ENCODE measurements at places on chromosomes 6 and 20. TPM values are rescaled to one million over a fixed set of nuclear protein-coding genes. Genes with fewer than 3 reads are reported as not detected.

IL22RA2 gene
- total RNA-seq: 0.18 TPM

DNA sequence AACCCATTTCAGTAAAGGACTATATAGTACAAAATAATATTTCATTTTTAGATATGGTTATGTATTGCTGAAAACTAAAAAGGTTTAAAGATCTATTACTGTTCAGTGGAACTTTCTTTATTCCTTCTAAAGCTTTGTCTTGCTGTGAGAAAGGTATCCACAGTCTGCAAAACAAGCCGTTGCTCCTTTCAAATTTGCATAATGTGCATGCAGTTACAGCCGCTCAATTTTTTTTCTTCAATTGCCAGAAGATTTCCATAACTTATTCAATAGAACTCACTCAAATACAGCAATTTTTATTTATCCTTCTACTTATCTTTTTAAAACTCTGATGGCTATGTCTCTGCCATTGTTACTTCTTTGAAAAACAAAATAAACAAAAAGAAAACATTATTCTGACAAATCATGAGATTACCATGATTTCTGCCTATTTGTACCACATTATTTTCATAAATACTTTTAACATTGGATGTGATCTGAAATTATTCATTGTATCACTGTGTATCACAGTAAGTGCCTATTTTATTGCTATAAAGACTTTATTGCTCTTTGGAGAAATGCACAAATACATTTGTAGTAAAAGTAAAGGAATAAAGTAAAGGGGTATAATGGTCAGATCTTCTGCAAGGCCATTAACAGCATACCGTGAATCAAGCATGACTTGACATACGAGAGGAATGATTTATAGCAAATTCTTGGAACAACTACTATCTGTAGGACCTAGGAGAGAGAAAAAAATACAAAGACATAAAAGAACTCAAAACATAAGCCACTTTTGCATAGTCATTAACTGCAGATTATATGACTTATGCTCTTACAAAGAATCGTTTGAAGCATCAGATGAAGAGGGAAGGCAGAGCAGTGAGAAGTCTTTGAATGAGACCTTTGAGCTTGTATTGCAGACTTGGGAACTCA is 29.6 kb upstream of the HBS1L start:
- no peak overlapping the region for H3K27ac ChIP-seq
- H3K27me3 ChIP-seq: no peaks in the 10 kb centered on the region
- H3K36me3 ChIP-seq: no peaks in the 10 kb centered on the region
- peaks cover 31% of the 10 kb centered on the region for H3K4me1 ChIP-seq

- H3K27me3 ChIP-seq: no peaks in the 10 kb centered on the region
- H3K4me3 ChIP-seq: peak overlapping the region; percentile 27
- no peak overlapping the region for H3K27ac ChIP-seq
- no peaks in the 10 kb centered on the region for H3K36me3 ChIP-seq
These were observed 193.6 kb downstream of the EDN1 start for GRCh38 chr6:12483712-12484111.

- H3K27me3 ChIP-seq: no peaks in the 10 kb centered on the region
- DNase-seq: no peak
- no peak overlapping the region for H3K4me3 ChIP-seq
These were observed 36.1 kb downstream of the NINL start for GRCh38 chr20:25549172-25549773.

GRCh38 chr6:56514395-56514794 is 128.3 kb downstream of the DST start:
- H3K4me1 ChIP-seq: no peaks in the 10 kb centered on the region
- H3K27ac ChIP-seq: no peak overlapping the region
- peaks cover 23% of the 10 kb centered on the region for H3K36me3 ChIP-seq
- no peak for DNase-seq
- H3K4me3 ChIP-seq: no peak overlapping the region

DNA sequence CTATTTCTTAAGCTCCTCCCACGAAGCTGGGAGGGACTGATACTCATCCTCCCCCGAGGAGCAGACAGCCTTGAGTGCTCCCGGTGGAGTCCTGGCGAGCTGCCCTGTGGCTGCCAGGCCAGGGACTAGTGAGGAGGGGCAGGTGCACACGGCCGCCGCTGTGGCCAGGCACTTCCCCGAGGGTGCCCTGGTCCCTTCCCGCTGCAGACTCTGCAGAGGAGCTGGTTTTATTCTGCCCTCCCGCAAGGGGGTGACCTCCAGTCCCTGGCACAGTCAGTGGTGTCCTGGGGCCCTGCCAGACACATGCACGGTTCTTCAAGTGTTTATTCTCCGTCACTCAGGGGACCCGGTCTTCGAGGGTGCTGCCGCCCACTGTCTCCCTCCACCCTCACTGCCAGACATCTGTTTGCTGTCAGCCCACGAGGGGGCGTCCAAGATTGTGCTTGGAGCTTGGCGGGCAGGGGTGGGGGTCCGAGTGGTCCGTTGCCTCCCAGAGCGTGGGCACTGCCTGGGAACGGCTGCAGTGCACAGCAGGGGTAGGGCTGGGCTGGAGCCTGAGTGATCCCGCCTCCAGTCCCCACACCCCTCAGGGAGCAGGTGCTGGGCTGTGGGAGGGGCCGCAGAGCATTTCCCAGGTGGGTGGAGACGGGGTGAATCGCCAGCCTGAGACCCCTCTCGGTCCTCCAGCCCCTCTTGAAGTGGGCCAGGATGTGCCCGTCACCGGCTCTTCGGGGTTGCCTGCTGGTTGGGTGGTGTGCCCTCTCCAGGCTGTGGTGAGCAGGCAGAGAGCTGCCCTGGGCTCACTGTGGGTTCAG is 3.1 kb upstream of the CABLES2 start:
- no peaks in the 10 kb centered on the region for H3K36me3 ChIP-seq
- no peak overlapping the region for H3K4me3 ChIP-seq
- no peak overlapping the region for H3K27ac ChIP-seq
- DNase-seq: no peak
- no peaks in the 10 kb centered on the region for H3K27me3 ChIP-seq
- H3K4me1 ChIP-seq: peaks cover 12% of the 10 kb centered on the region

DNA sequence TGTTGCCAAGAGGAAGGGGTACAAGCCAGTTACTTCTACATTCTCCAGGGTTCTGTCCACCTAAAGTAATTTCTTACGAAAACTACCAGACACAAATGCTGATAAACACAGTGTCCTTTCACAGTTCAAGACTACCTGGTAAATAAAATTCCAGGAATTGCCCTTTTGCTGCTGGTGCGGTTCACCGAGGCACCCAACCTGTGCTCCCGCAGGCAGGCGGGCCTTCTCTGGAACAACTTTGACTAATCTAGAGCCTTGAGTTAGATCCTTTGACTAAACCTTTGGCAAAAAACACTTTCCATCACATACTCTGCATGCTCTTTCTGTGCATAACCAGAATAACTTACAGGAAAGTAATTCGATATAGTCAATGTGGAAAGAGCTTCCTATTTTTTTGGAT is 107.0 kb downstream of the HUS1B start:
- H3K36me3 ChIP-seq: no peaks in the 10 kb centered on the region
- no peak overlapping the region for H3K4me3 ChIP-seq
- no peaks in the 10 kb centered on the region for H3K4me1 ChIP-seq

PLCB4 gene
- total RNA-seq: 0.05 TPM

GRCh38 chr6:156718647-156719394 is 58.4 kb upstream of the ARID1B start:
- H3K27me3 ChIP-seq: no peaks in the 10 kb centered on the region
- no peak for DNase-seq
- no peaks in the 10 kb centered on the region for H3K36me3 ChIP-seq
- peaks cover 35% of the 10 kb centered on the region for H3K4me1 ChIP-seq

GRCh38 chr20:22908437-22908836 is 126.7 kb upstream of the SSTR4 start:
- no peak for DNase-seq
- no peaks in the 10 kb centered on the region for H3K4me1 ChIP-seq
- no peaks in the 10 kb centered on the region for H3K27me3 ChIP-seq
- H3K27ac ChIP-seq: no peak overlapping the region
- no peak overlapping the region for H3K4me3 ChIP-seq

NKAIN2 gene
- not detected for total RNA-seq

VSX1 gene
- total RNA-seq: not detected

GRCh38 chr6:69816569-69816968 is 19.8 kb upstream of the LMBRD1 start:
- peaks cover 41% of the 10 kb centered on the region for H3K4me1 ChIP-seq
- no peak overlapping the region for H3K4me3 ChIP-seq
- no peak for DNase-seq
- no peaks in the 10 kb centered on the region for H3K27me3 ChIP-seq

ADGRF5 gene
- total RNA-seq: 0.13 TPM

DNA sequence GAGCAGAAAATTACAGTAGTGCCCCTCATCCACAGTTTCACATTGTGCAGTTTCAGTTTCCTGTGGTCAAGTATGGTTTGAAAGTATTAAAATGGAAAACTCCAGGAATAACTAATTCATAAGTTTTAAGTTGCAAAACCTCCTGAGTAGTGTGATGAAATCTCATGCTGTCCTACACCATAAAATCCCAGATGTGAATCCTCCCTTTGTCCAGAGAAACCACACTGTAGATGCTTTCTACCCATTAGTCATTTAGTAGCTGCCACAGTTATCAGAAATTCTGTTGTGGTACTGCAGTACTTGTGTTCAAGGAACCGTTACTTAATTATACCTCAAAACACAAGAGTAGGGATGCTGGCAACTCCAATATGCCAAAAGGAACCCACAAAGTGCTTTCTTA is 74.7 kb downstream of the PTCHD4 start:
- DNase-seq: no peak
- H3K27ac ChIP-seq: no peak overlapping the region
- no peaks in the 10 kb centered on the region for H3K4me1 ChIP-seq
- H3K4me3 ChIP-seq: no peak overlapping the region
- H3K36me3 ChIP-seq: no peaks in the 10 kb centered on the region
- no peaks in the 10 kb centered on the region for H3K27me3 ChIP-seq
